NCI-H1105 treated with DMSO at 0.1 percent for 48 hours (cell line): ENCODE measurements at places on chromosomes 2 and 18.
A peak's percentile ranks its signal among the peaks of the same experiment; 100 is the strongest.

GRCh38 chr2:134491771-134492441 is 226.9 kb downstream of the TMEM163 start:
- peak; percentile 95 for DNase-seq

- DNase-seq: no peak
Observed at GRCh38 chr2:183250472-183250871, 126.2 kb downstream of the NUP35 start.

- peak; percentile 9 for DNase-seq
Observed at GRCh38 chr2:226215902-226216503, 583.6 kb downstream of the IRS1 start.

- DNase-seq: peak; percentile 97
Observed at GRCh38 chr2:86035883-86036668, 69.6 kb downstream of the POLR1A start.

DNA sequence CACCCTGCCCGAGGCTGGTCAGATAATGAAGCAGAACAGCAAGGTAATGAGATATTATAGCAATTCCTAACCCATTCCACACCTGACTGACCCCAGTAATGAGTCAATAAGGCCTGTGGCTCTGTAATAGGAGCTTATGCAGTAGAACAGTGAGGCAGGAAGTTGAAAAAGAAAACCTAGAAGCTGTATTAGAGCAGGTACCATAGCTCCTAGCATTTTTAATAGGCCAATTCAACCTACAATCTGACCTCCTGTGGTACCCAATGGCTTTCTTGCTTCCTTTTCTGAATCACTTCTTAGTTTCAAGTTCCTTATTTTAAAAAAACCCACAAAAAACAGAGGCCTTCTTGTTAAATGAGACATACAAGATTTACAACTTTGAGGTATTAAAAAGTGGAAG is 43.6 kb upstream of the MAP2 start:
- no peak for DNase-seq

- DNase-seq: no peak
Observed at GRCh38 chr18:37489998-37490397, 75.6 kb downstream of the CELF4 start.

GRCh38 chr2:2758793-2759367 is 427.8 kb upstream of the MYT1L start:
- no peak for DNase-seq

- DNase-seq: no peak
Observed at GRCh38 chr2:49664827-49665226, 510.5 kb upstream of the FSHR start.

DNA sequence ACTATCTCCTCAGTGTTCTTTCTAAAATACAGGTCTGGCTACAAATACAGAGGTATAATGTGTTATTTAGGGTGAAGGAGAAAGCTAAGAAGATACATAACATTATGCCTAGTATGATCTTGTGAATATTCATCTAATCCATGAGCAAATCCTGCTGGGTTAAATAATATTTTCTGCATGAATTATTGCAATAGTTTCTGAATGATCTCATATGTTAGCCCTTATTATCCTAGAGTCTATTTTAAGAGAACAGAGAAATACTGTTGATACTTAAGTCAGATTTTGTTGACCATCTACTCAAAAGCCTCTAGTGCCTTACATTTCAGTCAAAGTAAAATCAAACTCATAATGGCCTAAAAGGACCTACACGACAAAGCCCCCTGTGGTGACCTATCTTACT is 382.3 kb downstream of the FIGN start:
- DNase-seq: no peak

DNA sequence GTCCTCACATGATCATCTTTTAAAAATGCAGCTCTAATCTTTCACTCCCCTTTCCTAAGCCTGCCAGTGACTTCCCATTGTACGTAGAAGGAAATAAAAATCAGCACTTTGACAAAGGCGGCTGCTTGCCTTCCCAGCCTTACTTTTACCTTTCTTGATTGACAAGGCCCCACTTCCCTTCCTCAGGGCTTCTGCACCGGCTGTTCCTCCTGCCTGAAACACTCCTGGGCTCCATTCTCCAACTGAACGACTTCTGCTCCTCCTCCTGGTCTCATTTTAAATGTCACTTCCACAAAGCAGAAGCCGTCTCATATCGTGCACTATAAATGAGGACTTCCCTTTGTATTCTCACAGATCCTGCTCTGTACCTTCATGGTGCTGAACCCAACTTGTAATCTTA is 56.1 kb downstream of the OSBPL6 start:
- no peak for DNase-seq

DNA sequence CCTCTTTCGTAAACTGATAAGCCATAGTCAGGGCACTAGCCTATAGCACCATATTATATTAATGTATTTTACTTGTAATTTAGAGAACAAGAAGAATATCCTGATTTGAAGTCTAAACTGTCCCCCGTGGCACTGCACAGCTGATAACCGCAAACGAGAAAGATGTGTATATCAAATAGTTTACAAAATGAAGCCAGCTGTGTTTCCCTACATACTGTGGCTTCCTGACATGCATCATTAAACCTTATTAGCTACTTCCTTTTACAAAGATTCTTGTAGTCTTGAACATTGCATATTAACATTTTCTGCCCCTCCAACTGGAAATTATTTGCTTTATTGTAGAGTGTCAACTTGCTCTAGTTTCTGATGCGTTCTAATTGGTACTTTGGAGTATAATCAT is 153.5 kb upstream of the NFATC1 start:
- DNase-seq: peak; percentile 93

DNA sequence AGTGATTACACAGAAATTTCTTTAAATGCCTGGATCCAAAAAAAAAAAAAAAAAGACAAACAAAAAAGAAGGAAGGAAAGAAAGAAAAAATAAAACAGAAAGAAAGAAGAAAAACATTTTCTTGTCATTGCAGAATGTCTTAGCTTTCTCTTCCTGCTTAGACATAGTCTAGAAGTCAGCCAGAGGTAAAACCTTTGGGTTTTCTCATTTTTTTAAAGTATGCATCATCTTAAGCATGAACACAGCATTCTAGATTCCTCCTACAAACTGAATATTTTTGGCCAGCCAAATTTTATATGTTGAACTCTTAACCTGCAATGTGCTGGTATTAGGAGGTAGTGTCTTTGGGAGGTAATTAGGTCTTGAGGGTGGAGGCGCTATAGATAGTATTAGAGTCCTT is 243.9 kb downstream of the TRIB2 start:
- no peak for DNase-seq

DNA sequence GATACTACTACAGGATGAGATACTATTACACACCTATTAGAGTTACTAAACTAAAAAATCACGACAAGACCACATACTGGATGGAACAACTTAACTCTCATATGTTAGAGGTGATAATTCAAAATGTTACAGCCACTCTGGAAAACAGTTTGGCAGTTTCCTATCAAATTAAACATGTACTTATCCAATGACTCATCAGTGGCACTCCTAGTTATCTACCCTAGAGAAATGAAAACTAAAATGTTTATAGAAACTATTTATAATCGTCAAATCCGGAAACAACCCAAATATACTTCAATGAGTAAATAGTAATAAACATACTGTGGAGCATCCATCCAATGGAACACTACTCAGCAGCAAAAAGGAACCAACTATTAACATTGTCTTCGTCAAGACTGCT is 137.0 kb upstream of the RBBP8 start:
- DNase-seq: no peak

DNA sequence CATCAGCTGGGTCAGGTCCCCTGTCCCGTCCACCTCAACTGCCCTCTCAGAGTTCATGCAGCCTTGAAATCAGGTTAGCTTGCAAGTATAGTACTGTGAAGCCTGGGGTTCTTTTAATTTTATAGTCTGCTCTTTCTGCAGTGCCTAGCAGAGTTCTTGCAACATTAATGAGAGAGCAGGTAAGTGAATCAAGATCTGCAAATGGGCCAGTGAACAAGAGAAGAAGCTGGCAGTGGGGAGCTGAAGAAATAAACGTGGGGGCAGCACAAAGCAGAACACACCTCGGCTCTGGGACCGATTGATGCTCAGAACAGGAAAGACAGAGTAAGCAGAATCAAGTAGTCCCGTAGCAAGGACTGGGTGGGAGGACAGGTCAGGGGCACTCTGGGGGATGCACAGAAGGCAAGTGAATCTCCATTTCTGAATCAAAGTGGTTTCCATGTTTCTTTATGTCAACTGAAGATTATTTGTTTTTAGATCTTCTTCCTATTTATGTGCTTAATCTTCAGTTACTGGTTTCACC is 675.5 kb downstream of the RNF144A start:
- no peak for DNase-seq

- no peak for DNase-seq
Observed at GRCh38 chr18:12497296-12497695, 89.6 kb downstream of the PRELID3A start.

GRCh38 chr18:8339210-8339609 is 270.0 kb upstream of the RAB12 start:
- DNase-seq: no peak

- DNase-seq: no peak
Observed at GRCh38 chr2:230828272-230828961, 36.3 kb upstream of the ITM2C start.

GRCh38 chr18:45725336-45725735 is 1.4 kb downstream of the SLC14A1 start:
- no peak for DNase-seq

DNA sequence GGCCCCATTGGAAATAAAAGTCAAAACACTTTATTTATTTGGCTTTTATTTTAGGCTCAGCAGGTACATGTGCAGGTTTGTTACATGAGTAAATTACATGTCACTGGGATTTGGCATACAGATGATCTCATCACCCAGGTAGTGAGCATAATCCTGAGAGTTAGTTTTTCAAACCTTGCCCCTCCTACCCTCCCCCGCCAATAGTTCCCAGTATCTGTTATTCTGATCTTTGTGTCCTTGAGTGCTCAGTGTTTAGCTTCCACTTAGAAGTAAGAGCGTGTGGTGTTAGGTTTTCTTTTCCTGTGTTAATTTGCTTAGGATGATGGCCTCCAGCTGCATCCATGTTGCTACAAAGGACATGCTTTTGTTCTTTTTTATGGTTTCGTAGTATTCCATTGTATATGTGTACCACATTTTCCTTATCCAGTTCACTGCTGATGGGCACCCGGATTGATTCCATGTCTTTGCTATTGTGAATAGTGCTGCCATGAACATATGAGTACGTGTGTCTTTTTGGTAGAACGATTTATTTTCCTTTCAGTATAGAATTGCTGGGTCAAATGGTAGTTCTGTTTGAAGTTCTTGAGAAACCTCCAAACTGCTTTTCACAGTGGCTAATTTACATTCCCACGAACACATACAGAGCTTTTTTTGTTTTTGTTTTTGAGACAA is 47.9 kb downstream of the ARMC9 start:
- no peak for DNase-seq

- DNase-seq: no peak
Observed at GRCh38 chr2:101446869-101447268, 28.0 kb downstream of the RFX8 start.

- no peak for DNase-seq
Observed at GRCh38 chr2:27313882-27314645, 5.8 kb upstream of the UCN start.

GRCh38 chr2:224885291-224885690 is 157.0 kb downstream of the DOCK10 start:
- DNase-seq: no peak

- no peak for DNase-seq
Observed at GRCh38 chr2:216355711-216356110, 16.6 kb downstream of the MARCHF4 start.

DNA sequence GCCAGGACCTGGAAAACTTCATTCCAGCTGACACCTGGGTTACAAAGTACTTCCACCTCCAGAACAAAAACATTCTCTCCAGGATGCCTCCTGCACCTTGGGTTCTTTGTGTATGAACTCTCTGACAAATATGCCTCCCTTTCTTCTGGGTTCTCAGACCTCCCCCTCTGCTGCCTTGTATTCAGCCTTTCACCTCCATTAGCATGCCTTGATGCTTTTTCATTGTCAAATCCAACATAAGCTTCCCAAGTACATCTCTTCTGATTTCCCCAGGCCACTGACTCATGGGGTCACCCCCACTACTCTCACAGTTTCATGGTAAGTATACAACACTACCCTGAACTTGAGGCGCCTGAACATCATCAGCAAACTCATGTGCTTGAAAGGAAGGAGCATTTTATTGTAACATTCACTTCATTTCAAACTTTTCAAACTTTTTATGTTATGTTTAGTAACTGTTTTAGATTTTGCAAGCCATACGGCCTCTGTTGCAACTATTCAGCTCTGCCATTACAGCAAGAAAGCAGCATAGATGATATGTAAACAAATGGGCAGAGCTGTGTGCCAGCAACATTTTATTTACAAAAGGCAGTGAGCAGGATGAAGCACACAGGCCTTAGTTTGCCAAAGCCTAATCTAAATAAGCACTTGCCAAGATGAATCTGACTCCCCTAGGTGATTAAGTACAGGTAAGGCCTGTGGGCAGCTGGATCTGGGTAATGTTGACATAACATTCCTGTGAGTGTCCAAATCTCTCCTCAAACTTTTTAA is 32.5 kb upstream of the MRPS9 start:
- DNase-seq: peak; percentile 47

- no peak for DNase-seq
Observed at GRCh38 chr2:127064642-127065250, 42.2 kb downstream of the BIN1 start.

GRCh38 chr2:240922245-240922981 is 16.3 kb downstream of the CROCC2 start:
- no peak for DNase-seq

DNA sequence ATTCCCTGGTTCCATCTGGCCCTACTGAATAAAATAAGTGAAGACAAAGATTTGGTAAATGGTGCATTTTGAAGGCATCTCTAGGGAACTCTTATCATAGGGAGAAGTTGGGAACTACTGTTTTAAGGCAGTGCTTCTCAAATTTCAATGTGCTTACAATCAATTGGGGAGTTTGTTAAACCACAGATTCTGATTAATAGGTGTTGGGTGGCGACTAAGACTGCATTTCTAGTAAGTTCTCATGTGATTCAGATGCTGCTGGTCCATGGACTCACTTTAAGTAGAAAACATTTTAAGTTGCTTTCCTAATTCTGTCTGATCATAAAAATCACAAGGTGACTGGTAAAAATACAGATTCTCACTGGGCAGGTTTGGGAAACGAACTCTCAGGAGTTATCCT is 14.6 kb downstream of the FARSB start:
- no peak for DNase-seq

DNA sequence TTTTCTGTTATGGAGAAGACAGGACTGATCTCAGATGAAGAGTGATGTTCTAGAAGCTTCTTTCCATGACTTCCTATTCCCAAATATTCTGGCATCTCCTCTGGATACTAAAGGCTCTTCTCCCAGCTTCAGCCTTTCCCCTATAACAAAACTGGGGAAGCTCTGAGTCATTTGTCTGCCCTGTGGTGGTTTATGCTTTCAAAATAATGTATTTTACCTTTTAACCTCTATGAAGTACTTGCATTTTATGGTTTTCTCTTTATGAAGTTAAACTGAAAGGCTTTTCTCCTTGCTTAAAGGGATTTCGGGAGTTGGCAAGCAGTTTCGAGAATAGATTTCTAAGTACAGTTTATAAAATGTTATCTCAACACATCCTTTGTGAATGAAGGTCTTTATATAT is 104.4 kb downstream of the TANC1 start:
- DNase-seq: no peak
